ENCODE measurements at places on chromosomes 13 and 19. TPM values are rescaled to one million over a fixed set of nuclear protein-coding genes. Genes with fewer than 3 reads are reported as not detected.

DNA sequence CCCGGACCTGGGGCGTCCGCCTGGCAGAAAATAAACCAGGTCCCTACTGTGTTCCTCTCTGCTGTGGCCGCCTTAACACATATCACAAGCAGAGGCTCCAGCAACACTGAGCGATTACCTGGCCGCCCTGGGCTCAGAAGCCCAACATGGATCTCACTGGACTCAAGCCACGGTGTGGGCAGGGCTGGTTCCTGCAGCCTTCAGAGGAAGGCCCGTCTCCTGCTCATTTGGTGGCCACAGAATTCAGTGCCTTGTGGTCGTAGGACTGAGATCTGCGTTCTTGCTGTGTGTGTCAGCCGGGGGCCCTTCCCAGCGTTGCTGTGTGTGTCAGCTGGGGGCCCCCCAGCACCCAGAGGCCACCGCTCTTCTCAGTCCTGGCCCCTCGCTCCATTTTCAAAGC, 30.2 kb downstream of the C2CD4C start:
- H3K36me3 ChIP-seq: peaks cover 7% of the 10 kb centered on the region
- peaks cover 13% of the 10 kb centered on the region for H3K4me1 ChIP-seq
- H3K27me3 ChIP-seq: peaks cover 5% of the 10 kb centered on the region

- no peaks in the 10 kb centered on the region for H3K36me3 ChIP-seq
- H3K4me3 ChIP-seq: no peak overlapping the region
- H3K27me3 ChIP-seq: no peaks in the 10 kb centered on the region
- no peak for DNase-seq
- no peaks in the 10 kb centered on the region for H3K4me1 ChIP-seq
- no peak overlapping the region for H3K27ac ChIP-seq
Measured at GRCh38 chr13:74479124-74479523, 344.9 kb upstream of the KLF12 start.

GRCh38 chr13:29287237-29287636, 308.3 kb downstream of the SLC7A1 start:
- no peak overlapping the region for H3K27ac ChIP-seq
- no peak for DNase-seq
- H3K4me1 ChIP-seq: no peaks in the 10 kb centered on the region
- no peak overlapping the region for H3K4me3 ChIP-seq
- no peaks in the 10 kb centered on the region for H3K36me3 ChIP-seq

GRCh38 chr19:37251308-37252229, 33.6 kb downstream of the ZNF383 start:
- H3K27me3 ChIP-seq: no peaks in the 10 kb centered on the region
- no peak overlapping the region for H3K27ac ChIP-seq

GRCh38 chr19:51148580-51148979, 6.5 kb downstream of the SIGLEC7 start:
- no peak overlapping the region for H3K4me3 ChIP-seq
- no peak for DNase-seq
- H3K4me1 ChIP-seq: no peaks in the 10 kb centered on the region
- H3K27ac ChIP-seq: no peak overlapping the region
- H3K27me3 ChIP-seq: peaks cover 34% of the 10 kb centered on the region

The C3 gene
- 4.4 TPM for total RNA-seq

The ABCC4 gene
- 19.3 TPM for total RNA-seq
